Small intestine (tissue), 16 donors: ENCODE measurements at places on chromosomes 7 and 10. TPM values are rescaled to one million over a fixed set of nuclear protein-coding genes. Genes with fewer than 3 reads are reported as not detected.

The PRSS37 gene
- not detected for polyA plus RNA-seq

The MMD2 gene
- polyA plus RNA-seq, result not detected

The LFNG gene
- polyA plus RNA-seq, result 15.4 TPM

The TSC22D4 gene
- polyA plus RNA-seq, result 31.7 TPM

The EN2 gene
- polyA plus RNA-seq, result not detected

The LRIT1 gene
- polyA plus RNA-seq, result not detected

The VWC2 gene
- polyA plus RNA-seq, result not detected

The C10orf67 gene
- 0.10 TPM for polyA plus RNA-seq
